ENCODE measurements at places on chromosomes 12 and 14.

DNA sequence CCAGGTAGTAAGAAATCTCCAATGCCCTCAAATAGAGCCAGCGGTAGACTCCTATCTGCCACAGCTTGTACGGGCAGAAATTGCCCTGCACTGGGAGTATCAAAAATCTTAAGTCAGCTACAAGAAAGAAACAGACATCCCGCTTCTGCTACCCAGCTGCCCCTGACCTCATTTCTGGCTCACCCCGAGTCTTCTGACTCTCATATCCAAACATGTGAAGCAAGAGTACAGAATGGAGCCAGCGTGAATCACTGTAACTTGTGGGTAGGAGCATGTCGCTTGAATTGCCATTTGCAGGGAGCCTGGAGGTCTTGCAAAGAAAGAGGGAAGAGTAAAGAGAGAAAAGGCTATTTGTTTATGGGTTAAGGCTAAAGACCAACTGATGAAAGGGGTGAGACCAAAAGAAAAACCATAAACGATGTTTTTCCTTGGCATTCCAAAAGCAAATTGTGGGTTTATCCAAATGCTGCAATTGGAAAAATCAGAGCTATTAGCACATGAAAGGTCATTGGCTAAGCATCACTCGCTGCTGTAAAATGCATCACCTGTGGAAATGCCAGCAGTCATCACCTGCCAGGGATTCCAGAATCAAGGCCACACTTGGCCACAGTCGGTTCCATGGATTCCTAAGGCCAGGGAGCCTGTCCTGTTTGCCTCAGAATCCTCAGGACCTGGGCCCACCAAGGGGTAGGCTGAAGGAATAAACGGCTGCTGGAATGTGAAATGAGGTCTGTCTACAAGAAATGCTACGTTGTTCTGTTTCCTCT, 86.6 kb downstream of the FOXN3 start:
- no peak for DNase-seq

- no peak for DNase-seq
Measured at GRCh38 chr14:54867011-54867410, 35.6 kb downstream of the GCH1 start.

- peak; percentile 41 for DNase-seq
Measured at GRCh38 chr14:99038431-99038820, 233.6 kb downstream of the BCL11B start.

DNA sequence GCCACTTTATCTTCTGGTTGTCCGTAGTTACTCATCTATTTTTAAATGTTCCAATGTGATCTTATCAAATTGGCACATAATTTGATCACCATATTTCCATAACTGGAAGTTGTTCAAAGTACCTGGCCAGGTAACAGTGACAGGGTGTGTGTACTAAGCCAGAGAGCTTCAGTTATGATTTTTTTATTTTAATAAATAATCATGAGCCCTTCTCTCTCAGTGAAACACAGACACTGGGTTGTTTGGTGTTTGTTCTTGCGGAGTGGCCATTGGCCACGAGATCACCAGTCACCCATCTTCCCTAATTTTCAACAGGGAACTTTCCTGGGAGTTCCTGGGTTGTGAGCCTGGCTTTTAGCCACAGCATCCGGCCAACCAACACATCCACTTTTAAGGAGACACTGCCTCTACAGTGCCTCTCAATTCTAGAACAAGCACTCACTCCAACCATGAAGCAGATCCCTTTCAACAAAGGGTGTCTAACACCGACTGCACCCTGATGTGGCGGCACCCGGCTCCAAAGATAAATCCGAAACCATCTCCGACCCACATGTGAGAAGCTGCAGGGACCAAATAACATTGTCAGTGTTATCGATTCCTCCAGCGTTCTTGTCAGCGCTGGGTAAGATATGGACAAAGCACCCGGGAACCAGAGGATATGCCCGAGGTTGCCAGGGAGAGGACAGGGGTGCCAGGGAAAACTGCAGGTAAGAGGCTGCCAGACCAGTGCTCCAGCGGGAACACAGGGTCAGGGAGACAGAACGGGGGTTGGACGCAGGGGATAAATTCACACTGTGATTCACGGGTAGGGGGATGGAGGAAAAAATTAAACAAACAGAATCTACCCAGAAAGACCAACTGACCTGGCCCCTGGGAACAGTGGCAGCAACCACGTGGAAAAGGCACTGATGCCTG, 49.9 kb downstream of the FOXN3 start:
- no peak for DNase-seq
